NCI-H1694 (cell line): ENCODE measurements at places on chromosomes 7 and 10.

DNA sequence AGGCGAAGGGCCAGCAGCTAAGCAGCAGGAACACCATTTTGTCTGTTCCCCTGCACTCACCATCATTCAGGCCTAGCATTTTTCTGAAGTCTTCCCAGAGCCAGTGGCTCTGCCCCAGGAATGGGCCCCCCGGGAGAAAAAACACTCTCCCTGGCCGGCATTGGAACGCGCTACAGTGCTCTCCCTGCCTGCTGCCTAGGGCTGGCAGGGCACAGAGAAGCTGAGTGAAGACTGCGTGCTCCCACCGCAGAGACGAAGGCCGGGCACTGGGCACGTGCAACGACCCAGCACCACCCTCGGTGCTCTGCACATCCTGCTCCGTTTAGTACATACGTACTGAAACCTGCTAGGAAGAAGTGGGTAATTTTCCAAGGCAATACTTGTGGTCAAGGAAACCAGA, 34.4 kb downstream of the HSPA12A start:
- DNase-seq, result no peak

DNA sequence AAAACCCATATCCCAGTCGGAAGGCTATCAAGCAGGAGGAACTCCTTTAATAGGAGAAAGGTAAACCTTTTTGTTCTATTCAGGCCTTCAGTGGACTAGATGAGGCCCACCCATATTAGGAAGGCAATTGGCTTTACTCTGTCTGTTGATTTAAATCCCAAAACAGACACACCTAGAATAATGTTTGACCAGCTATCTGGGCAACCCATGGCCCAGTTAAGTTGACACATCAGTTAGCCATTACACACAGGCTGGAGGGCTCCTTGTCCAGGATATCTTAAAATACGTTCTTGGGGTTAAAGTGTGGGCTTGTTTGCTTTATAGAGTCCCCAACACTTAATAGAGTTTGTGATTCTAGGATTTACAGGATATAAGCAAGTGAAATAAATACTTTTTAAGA, 339.0 kb upstream of the PRKCQ start:
- DNase-seq, result no peak

DNA sequence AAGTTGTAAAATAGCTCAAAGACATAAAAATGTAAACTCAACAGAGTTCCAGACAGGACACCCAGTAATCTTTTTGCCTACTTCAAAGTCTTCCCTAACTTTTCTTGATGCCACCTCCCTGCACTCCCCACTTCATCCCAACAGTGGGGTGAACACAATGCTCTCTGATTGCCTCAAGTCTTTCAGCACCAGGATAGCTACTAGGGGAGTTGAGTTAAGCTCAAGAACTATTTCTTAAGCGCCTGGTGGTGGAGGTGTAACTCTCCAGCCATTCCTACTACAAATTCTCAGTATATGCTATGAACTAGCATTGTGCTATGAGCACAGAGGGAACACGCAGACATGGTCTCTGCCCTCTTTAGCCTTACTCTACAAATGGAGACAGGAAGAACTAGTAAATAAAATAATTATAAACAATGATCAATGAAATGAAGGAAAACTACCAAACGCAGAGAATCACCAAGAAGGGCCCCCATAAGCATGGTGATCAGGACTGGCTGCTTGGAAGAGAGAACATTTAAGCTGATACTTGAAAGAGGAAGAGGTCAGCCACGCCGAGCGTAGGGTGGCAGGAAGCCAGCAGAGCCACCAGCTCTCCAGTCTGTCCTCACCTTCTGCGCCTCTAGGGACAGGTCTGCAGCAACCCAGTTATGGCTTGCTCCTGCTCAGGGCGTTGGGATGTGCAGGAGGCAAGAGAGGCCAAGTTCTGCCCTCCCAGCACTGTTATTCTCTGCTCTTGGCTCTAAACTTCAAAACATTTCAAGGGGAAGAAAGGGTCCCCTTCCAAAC, 16.7 kb upstream of the FRA10AC1 start:
- no peak for DNase-seq

GRCh38 chr7:3408814-3409595, 108.0 kb downstream of the SDK1 start:
- DNase-seq, result no peak

- no peak for DNase-seq
Observed at GRCh38 chr10:69839696-69840345, 38.1 kb downstream of the COL13A1 start.

DNA sequence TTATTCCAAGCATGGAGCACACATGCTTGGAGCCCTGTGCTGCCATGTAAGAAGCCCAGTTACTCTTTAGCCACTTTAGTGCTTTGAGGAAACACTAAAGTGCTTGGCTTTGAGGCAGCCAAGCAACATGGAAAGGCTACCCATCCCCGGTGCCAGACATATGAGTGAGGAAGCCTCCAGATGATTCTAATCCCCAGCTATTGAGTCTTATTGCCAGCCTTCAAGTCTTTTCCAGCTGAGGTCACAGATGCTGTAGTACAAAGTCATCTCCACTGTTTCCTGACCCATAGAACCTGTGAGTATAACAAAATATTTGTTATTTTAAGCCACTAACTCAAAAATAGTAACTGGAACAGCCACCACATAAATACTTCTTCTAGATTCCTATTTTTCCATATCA, 91.4 kb upstream of the CYP26C1 start:
- DNase-seq, result no peak

- no peak for DNase-seq
Observed at GRCh38 chr7:5549096-5549763, 125.6 kb upstream of the TNRC18 start.

- DNase-seq, result no peak
Observed at GRCh38 chr10:28343252-28343651, 40.4 kb upstream of the MPP7 start.

DNA sequence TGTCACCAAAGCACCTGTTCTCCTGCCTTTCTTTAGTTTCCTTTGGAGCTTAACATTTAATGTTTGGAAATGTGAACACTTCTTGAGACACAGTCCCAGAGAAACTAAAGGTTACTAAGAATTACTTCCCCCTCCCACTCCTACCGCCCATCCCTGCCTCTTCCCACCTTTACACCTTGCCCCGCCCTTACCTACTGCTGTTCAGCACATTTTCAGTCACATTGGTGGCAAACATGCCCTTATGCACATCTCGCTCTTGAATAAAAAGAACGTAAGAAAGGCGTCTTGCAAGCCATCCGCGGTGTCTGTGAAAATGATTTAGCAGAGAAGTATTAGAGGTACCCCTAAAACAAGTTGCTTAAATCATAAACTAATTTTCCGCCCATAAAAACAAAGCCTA, 8.2 kb downstream of the GPAM start:
- no peak for DNase-seq

DNA sequence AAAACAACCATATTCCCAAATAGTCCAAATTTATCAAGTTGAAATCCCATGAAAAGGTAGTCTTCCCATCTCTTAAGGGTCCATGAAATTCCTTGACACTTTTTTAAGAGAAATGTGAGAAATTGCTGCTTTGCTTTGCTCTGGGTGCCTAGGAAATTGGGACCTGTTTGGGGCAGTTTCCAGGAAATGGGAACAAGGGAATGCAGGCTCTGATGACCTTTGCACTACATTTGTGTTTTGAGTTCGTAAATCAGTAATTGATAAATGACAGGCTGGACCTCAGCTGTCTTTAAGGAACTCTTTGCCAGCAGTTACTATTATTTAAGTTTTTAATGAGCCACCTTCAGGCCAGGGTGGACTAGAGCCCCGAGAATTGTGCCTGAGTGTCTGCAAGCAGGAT, 203.5 kb downstream of the LRMDA start:
- DNase-seq, result no peak

GRCh38 chr7:134720091-134720935, 59.1 kb upstream of the CALD1 start:
- DNase-seq, result peak; percentile 29

GRCh38 chr10:49274886-49275285, 24.1 kb upstream of the C10orf71 start:
- DNase-seq, result no peak

- peak; percentile 25 for DNase-seq
Observed at GRCh38 chr10:43138021-43138756, at the start of gene CSGALNACT2. Gene CSGALNACT2, plus strand, starts transcription at chr10:43138445. Its CDS starts 16,705 bp downstream, at chr10:43155150.

DNA sequence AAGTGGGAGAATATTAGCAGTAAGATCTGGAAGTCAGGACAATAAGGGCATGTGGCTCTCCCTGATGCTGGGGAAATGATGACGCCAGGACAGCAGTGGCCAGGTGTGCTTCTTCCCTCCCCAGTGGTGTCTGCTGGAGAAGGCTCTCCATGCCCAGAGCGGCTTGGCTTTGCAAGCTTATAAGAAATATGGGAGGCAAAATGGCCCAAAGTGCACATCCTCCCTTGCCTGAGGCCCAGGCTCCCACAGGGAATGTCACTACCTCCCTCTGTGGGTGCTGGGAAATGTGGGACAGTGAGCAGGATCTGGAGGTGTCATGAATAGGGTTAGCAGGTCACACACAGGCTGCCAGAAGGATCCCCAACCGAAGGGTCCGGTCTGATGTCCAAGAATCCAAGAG, 17.1 kb upstream of the ZNF488 start:
- DNase-seq, result no peak

GRCh38 chr10:24177636-24178035, 31.3 kb upstream of the KIAA1217 start:
- no peak for DNase-seq

GRCh38 chr7:69585169-69585568, 13.1 kb upstream of the AUTS2 start:
- no peak for DNase-seq

- DNase-seq, result no peak
Observed at GRCh38 chr7:70726951-70727378, 405.0 kb upstream of the GALNT17 start.

- DNase-seq, result no peak
Observed at GRCh38 chr10:78819361-78820006, 249.3 kb upstream of the ZMIZ1 start.

DNA sequence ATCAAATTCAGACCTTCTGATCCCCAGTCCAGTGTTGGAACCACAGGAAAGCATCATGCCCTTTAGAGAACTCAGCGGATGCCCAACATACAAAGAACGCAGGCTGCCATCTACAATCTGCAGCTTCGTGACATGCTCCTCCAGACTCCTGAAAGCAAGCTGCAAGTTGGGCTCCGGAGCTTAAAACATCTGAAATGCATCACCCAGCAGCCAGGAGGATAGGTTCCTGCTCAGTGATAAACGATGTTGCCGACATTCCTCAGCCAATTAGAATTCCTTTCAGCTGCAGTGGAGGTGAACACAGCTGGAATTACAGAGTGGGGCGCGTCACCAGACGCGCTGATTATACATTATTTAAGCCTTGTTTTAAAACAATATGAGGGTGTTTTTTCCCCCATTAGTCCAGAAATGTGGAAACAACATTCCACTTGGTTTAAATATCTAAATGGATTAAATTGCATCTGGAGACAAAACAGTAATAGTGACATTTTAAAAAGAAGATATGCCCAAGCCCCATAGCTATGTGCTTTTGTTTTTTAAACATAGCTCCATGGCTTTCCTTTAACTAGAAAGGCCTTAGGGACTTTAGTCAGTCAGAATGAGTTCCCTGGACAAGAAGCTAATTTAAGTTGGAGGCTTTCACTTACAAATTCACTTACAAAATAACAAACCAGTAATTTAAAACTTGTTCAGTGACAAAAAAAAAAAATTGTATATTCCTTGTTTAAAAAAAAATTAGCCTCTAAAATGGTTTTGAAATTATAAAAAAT, 6.3 kb downstream of the SMURF1 start:
- no peak for DNase-seq

GRCh38 chr7:116786791-116787443, 75.5 kb upstream of the CAPZA2 start:
- no peak for DNase-seq

GRCh38 chr10:14554491-14555205, 220.0 kb downstream of the FAM107B start:
- DNase-seq, result no peak

DNA sequence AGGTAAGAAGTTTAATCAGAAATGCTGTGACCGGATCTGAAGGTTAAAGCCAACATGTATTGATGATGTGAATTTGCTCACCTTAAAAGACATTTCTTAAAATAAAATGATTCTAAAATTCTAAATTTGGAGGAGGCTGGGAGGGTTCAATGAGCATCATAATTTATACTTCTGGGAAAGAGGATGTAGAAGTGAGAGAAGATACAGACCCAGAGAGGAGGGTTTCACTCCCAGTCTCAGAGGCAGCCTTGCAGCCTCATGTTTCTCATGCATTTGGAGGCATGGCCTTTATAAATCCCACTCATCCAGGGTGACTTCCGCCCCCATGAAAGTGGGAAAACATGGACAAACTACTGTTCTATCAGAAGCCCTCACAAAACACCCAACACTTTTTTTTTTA, 305.6 kb upstream of the PITRM1 start:
- DNase-seq, result no peak

DNA sequence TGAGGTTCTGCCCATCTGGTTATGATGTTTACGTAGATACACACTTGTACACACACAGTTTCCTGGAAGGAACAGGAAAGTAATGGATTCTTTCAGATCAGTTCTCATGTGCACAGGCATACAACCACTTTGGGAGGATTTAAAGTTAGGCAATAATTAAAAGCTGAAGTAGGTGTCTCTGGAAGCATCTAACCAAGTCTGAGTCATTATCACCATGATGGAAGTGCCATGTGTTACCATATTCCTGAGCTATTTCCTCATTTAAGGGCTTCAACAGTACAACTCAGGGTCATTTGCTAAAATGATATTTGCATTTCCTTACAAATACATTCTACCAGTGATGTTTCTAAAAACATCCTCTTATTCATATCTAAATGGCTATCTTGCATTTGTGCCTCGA, 41.4 kb upstream of the BET1 start:
- no peak for DNase-seq

DNA sequence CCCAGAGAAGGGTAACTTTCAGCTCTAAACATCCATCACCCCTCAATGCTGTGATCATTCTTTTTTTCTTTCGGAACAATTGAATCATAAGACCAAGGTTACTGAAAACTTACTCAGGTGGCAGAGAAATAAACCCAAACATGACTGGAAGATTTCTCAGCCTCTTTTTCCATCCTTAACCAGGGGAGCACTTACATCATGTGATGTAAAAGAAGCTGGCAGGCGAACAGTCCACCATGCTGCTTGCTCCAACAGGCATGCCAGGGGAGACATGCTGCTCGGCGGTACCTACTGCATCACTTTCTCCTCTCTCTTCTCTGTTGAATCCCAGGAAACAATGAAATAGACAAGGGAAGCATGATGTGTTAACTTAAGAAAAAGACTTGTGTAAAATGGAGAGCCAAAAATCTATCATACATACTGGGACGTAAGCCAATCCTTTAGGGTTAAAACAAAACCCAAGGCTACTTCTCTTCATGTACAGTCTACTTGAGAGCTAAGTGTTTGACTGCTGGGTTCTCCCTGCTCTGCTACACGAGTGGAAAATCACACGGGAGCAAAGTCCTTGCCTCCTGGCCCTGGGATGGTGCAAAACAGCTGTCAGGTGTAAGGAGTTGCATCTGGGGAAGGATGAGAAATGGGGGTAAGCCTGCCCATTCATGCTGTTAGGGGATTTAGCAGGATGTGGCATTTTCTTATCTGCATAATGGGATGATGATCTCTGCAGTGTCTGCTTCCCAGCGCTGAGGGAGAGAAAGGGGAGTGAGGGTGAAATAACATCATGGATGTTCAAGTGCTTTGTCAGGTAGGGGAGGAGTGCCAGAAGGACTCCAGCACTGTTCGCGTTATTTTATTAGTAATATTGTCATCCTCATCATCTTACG, 64.3 kb upstream of the ZNF438 start:
- DNase-seq, result no peak

- no peak for DNase-seq
Observed at GRCh38 chr7:3378390-3379150, 77.5 kb downstream of the SDK1 start.

GRCh38 chr7:156237614-156238013, 403.0 kb upstream of the RNF32 start:
- DNase-seq, result no peak

- DNase-seq, result no peak
Observed at GRCh38 chr7:75667938-75668337, 70.8 kb downstream of the HIP1 start.

GRCh38 chr7:133572843-133573242, 320.0 kb downstream of the EXOC4 start:
- DNase-seq, result no peak
